ENCODE measurements at places on chromosomes 2 and 18.

GRCh38 chr2:102506743-102507142, 33.7 kb downstream of the SLC9A4 start:
- no peak for DNase-seq

GRCh38 chr2:227607941-227608340, 6.7 kb downstream of the SCYGR3 start:
- no peak for DNase-seq

DNA sequence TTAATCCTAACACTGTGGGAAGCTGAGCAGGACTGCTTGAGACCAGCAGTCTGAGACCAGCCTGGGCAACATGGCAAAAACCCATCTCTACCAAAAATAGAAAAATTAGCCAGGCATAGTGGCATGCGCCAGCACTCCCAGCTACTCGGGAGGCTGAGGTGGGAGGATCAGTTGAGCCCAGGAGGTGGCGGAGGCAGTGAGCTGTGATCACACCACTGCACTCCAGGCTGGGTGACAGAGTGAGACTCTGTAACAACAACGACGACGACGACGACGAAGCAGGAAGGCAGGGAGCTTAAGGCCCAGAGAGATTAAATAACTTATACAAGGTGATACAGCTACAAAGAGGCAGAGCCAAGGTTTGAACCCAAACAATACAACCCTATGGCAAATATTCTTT, 37.3 kb downstream of the CFAP36 start:
- DNase-seq: no peak

GRCh38 chr18:12518326-12518725, 110.6 kb downstream of the PRELID3A start:
- no peak for DNase-seq

DNA sequence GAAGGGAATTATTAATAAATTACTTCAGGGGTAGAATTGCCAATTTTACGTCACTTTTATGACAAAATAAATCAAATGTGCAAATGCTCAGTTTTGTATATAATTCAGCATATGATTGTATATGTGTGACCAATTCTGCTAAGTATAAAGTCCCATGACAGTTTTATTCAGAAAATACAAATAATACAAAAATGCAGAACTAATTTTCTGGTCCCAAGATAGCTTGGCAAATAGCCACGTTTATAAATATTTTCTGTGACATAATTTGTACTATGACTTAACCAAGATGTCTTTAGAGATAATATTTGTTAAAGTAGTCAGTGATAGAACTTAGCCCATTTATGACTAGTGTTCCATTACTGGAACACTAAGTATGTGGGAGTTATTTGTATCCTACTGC, 24.2 kb upstream of the CAB39 start:
- no peak for DNase-seq

- DNase-seq: peak; percentile 55
Observed at GRCh38 chr2:97936199-97936598, 59.5 kb downstream of the TMEM131 start.

- no peak for DNase-seq
Observed at GRCh38 chr18:67634631-67635338, 118.3 kb upstream of the DSEL start.

DNA sequence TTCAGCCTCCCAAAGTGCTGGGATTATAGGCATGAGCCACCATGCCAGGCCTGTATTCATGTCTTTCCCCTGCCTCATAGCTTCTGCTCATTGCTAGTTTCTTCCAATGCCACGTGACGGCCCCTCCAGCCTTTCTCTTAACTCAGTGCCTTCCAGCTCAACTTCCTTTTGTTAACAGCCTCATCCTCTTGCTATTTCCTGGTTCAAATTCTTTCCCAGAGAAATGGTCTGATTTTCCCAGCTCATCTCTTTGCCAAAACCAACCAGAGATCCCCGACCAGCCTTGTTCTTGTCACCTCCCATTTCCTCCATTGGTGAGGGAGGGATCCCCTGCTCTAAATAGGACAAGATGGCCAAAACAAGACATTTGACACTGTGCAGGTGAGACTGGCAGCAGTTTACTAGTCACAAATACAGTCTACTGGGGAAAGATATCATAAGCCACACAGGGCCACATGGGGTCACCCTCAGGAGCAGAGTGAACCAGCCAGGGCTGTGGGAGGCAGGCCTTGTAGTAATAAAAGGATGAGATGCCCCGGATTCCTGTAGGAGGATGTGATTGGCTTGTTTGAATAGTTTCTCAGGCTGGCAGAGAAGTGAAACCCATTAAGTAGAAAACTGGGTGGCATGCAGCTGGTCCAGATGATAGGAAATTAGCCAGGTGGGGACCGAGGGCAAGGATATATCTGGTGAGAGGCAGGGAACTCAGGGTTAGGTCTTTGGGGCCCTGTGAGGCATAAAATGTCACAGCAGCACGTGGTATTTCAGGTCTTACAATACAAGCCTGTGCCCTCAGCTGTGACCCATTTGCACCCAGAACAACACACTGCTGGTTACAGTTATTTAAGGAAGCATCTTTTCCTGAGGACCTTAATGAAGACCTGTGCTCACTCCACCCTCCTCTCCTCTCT, 6.4 kb downstream of the CD207 start:
- no peak for DNase-seq

DNA sequence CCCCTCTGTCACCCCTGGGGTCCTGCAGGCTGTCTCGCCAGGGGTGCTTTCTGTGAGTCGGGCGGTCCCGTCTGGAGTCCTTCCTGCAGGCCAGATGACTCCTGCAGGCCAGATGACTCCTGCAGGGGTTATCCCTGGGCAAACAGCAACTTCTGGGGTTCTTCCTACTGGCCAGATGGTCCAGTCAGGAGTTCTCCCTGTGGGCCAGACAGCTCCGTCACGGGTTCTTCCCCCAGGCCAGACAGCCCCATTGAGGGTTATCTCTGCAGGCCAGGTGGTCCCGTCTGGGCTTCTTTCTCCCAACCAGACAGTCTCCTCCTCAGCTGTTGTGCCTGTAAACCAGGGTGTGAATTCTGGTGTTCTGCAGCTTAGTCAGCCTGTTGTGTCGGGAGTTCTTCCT, 27.6 kb downstream of the ADNP2 start:
- DNase-seq: no peak

- DNase-seq: no peak
Observed at GRCh38 chr18:45481821-45482220, 133.5 kb upstream of the SLC14A2 start.

DNA sequence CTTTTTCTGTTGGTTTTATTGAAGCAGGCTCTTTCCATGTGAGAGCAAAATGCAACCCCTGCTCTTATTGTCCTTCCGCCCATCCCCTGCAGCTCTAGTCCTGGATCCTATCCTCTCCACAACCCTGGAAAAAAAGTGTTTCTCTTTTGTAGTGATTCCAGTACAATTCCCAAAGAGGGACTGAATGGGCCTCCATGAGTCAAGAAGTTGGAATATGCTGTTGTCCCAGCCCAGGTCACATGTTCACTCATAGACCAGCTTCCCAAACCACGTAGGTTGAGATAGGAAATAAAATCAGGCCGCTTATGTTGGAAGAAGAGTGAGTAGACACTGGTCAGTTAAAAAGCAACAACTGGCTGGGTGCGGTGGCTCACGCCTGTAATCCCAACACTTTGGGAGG, 39.4 kb downstream of the CPO start:
- DNase-seq: no peak

DNA sequence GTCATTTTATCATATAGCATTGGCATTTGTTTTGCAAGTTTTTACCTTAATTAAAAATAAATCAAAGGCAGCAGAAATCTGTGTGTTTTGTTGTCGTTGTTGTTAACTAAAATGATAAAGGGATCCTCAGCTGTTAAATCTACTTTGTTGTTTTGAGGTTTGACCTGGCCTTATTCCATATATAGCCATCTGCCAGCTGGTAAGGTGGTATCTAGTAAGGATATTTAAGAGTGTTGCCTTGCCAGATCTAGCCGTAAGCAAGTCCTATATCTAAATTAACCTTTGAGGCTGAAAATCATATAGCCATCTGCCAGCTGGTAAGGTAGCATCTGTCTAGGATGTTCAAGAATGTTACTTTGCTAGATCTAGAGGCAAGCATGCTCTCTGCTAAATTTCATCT, 56.6 kb downstream of the BMPR2 start:
- DNase-seq: no peak

GRCh38 chr18:78625847-78626246, 353.8 kb upstream of the SALL3 start:
- no peak for DNase-seq

GRCh38 chr2:225310745-225311144, 88.8 kb upstream of the NYAP2 start:
- DNase-seq: no peak

- DNase-seq: peak; percentile 2
Observed at GRCh38 chr2:57448816-57449215, 597.8 kb upstream of the VRK2 start.

DNA sequence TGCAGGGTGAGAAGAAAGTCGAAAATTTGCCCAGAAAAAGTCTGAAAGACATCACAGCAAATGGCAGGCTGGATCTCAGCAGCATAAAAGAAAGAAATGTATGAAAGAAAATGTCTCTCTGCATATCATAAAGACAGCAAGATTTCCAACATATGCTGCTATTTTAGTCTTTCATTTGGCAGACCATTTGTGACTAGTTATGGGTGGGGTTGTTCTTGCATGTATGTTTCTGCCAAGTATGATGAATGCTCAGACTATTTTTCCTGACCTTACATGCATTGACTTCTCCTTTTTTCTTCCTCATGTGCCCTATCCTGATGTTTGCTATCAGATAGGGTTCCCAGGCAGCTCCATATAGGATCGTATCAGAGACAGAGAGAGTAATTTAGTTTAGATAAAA, 58.5 kb upstream of the PARD3B start:
- peak; percentile 4 for DNase-seq

- peak; percentile 65 for DNase-seq
Observed at GRCh38 chr2:54409752-54410151, 46.4 kb upstream of the SPTBN1 start.

- DNase-seq: peak; percentile 84
Observed at GRCh38 chr2:239318151-239318611, 82.6 kb downstream of the HDAC4 start.

DNA sequence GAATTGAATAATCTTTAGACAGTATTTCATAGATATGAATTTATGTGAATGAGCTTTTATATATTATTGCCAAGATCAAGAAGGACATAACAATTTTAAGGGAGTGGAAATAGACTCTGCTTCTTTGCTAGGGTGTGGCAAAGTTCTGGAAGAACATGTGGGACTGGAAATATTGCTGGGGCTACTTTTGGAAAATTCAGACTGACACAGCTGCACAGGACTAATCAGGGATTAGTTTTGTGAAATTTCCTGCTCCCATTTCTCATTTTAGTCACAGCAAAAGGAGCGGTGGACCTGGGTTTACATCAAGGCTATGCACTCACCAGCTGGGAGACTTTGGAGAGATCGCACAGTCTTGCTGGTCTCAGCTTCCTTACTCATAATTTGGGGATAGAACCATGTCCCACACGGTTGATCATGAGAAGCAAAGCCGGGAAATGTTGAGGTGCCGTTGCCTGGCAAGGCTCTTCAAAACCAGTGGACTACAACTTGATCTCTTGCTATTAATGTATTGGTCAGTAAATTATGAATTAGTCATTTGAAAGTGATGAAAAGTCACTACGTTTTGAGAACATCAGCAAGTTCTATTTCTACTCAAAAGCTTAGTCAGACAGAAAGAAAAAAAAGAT, 42.4 kb downstream of the IL1RL2 start:
- no peak for DNase-seq

- peak; percentile 76 for DNase-seq
Observed at GRCh38 chr18:62131301-62131909, 55.5 kb downstream of the PIGN start.

DNA sequence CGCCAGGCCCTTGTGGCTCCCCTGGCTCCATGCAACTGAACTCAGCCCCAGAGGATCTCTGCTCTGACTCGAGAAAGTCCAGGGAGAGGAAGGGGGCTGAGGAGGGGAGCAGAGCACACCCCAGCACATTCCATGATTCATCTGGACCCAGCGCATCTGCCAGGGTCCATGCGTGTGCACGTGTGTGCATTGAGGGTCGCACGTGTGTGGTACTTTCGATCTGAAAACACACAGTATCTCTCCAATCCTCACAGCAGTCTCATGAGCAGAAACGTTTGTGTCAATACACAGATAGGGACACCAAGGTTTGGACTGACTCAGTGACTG, 146.4 kb upstream of the ID2 start:
- no peak for DNase-seq

DNA sequence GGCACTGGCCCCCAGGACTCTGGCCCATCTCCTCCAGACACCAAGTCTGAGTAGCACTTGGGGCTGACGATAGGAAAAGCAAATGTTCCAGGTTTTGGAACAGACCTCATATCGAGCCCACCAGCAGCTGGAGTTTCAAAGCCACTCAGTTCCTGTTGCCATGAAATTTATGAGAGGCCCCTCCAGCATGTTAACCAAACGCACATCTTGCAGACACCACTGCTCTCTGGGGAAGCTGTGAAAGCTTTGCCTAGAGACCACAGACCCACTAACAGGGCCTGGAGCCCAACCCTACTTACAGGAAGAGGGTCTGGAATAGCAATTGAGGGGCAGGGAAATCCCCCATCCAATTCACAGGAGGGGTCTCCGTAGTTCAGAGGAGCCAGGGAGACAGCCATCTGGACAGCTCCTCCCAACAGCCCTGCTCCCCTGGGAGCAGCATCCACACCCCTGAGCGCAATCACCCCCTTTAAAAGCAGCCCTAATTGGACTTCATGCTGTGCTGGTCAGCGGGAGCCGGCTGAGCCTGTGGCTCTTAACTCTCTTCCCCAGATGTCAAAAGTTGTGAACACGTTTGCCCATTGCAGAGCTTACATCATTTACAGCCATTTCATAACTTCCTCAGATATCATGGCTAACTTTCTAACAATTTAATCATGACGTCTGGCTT, 81.3 kb downstream of the TGFA start:
- DNase-seq: peak; percentile 72

- DNase-seq: no peak
Observed at GRCh38 chr2:174031226-174031625, 66.1 kb upstream of the SP3 start.

DNA sequence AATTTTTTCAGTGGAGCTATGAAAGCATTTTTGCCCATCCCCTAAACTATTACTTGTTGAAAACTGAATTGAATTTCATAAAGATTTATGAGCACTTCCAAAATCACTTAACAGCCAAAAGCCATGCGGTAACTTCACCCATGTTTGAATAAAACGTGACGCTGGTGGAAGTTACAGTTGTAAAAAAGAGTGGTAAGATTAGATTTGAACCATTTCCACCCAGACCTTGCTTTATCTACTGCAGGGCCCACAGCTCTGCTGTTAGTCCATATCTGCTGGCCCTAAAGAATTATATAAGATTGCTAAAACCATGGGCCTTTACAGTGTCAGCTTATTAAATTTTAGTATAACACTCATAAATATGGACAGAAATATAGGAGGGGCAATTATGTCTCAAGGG, 15.5 kb upstream of the ITGA4 start:
- DNase-seq: no peak

GRCh38 chr18:23196119-23197007, 61.1 kb downstream of the CABLES1 start:
- no peak for DNase-seq

DNA sequence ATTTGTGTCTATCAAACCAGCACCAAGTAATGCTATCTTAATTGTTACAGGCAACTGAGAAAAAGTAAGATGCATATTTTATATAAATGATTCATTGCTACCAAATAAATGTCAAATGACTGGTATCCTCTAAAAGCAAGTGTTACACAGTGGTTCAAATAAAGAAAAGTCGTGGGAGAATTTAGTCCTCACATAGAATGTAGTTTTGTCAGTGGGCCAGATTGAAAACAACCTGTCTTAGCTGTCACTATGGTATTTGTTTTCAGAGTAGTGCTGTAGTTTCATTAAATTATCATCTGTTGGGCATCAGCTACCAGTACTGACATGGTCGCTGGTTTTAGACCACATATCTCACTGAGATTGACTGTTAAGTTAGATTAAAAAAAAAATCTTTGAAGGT, 10.2 kb upstream of the EIF2AK3 start:
- no peak for DNase-seq

GRCh38 chr2:208135794-208136715, 6.4 kb upstream of the CRYGC start:
- no peak for DNase-seq

Data from eye (tissue), 1 donor.